ENCODE measurements at places on chromosomes 1 and 21.
A peak's percentile ranks its signal among the peaks of the same experiment; 100 is the strongest.

DNA sequence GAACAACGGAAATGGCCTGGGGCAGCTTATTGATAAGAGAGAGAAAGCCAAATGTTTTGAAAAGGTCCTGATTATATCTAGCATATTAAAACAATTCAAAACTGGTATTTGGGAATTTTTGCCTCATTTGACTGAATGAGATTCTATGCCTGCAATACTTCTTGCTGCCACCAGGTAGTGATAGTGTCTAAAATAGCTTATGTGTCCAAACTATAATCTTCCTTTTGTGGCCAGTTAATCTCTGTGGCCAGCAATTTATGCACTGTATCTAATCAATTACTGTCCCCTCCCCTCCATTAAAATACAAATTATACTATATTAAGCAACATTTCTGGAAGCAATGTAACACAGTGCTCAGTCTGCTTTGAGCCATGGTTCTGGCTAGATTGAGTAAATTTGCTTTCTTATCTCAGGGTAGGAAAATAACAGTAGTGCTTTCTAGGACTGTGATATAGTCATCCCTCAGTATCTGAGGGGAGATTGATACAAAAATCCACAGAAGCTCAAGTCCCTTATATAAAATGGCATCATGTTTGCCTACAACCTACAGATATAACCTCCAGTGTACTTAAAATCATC is 91.8 kb downstream of the FOXD2 start:
- DNase-seq, result no peak

GRCh38 chr1:64569411-64569810 is 99.5 kb downstream of the CACHD1 start:
- no peak for DNase-seq

GRCh38 chr1:153510984-153511410 is 24.8 kb downstream of the S100A6 start:
- peak; percentile 67 for DNase-seq

GRCh38 chr1:61253912-61254633 is 171.7 kb downstream of the NFIA start:
- DNase-seq, result no peak

GRCh38 chr1:220274251-220274855 is 2.1 kb upstream of the RAB3GAP2 start:
- no peak for DNase-seq

DNA sequence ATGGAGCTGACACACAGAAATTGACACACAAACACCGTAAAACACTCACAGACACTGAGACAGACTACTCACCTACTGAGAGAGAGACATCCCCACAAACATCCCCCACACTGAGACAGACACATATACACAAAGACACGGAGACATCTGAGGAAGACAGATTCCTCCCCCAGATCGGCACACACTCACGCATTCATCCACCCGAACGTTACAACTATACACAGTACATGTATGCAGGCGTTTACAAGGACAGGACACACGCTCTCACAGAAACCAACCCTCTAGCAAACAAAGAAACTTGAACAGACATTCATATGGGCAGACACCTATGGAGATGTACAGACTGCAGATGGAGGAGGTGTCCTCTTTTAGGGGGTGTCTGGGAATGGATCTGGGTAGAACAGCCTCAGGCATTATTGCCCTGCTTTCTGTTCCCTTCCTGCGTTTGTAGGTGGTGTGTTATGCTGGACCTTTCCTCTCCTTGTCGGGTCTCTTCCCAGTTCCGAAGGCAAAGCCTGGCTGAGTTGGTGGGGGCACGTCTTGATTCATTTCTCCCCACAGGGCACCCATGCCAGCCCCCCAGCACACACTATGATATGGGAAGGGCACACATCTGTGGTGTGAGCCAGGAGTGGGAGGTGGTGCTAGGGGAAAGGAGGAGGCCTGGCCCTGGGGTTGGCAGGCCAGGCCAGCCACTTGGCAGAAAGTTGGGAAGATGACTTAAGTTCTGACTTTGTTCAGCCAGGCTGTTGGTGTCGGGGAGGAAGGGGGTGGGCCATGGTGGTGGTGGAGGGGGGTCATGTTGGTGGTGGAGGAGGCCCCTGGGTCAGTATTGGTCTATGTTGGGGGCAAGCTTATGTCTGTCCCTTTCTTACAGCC is 1.5 kb downstream of the KIRREL1 start:
- no peak for DNase-seq

DNA sequence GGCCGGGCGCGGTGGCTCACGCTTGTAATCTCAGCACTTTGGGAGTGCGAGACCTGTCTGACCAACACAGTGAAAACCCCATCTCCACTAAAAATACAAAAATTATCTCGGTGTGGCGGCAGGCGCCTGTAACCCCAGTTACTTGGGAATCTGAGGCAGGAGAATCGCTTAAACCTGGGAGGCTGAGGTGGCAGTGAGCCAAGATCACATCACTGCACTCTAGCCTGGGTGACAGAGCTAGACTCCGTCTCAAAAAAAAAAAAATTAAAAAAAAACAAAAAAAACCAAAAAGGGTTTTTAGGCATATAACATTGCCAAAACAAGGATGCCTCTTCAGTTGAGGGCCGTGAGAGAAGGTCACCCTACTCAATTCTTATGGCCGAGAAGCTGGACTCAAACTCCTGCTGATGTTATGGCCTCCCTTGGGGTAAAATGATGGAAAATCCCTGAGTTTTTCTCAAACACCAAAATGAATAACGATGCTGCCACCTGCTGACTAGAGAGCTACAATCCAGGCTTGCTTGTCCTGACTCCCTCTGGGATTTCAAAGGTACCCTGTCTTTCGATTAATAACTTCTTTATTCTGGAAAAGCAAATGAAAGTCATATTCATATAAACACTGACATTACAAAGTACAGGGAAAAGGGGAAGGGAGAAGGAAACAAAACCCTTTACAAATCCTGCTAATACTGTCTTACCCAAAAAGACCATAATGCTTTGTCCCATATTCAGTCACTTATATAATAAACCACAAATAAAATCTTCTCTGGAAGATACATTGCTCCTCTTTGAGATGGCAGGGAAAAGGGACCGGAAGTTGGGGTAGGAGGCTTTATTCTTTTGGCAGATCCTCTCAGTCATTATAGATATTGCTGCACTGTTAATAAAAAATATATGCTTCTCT is 10.7 kb downstream of the RAB42 start:
- no peak for DNase-seq

DNA sequence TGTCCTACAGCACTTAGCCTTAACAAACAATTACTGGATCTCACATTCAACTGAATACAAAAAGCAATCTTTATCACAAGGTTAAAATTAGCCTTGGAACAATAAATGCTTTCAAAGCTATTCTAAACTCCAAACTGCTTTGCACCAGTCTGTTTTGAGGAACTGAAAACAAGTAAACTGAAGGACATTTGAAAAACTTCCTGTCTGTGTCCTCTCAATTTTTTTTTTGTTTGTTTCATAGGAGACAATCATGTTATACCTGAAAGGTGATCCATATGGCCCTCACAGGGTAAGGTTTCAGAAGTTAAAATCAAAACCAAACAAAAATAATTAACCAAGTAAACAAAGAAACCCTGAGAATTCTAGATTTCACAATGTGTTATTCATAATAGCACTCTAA is 459.1 kb downstream of the DPYD start:
- DNase-seq, result no peak

- no peak for DNase-seq
These were observed 2.6 kb downstream of the CREB3L4 start for GRCh38 chr1:153970346-153970745.

DNA sequence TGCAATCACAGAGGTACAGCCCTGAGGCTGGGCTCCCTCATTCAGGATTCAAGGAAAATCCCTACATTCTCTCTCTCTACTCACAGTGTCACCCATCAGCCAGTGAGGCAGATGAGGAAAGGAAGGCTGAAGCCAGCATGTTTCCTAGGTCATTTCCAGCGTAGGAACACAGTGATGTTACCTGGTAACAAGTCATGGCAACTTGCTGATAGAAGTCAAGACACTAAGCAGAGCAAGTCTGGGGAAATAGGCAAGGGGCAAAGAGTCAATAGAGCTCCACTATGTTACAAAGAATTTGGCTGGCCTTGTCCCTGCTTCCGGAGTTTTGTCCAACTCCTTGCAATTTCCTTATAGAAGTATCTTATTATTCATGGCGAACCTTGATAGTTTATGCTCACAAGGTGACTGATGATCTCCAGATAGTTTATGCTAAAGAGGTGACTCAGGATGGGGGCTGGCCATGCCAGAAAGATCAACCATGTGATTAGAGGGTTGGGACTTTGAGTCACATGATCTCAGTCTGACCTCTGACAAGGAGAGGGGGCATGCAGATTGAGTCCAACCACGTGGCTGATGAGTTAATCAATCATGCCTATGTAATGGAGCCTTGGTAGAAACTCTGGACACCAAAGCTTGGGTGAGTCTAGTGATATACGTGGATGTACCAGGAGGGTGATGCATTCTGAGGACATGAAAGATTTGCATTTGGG is 51.1 kb downstream of the SUSD4 start:
- DNase-seq, result no peak

- DNase-seq, result no peak
These were observed 26.3 kb upstream of the ST6GALNAC3 start for GRCh38 chr1:76048219-76048618.

DNA sequence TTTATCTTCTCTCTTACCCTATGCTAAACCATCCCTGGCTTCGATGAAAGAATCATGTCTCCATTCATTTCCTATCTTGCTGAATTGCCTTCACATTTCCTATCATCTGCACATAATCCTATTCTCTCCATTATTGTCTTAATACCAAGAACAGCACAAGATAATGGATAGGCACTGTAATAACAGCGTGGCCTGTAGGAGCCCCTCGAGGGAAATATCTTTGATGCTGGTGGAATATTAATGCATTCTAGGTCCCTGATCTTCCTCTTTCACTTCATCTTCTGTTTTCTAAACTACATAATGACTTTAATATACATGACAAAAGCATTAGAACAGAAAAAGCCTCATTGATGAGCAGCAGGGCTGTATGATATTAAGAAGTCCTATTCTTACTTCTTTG is 720.6 kb downstream of the RWDD3 start:
- no peak for DNase-seq

GRCh38 chr1:183096894-183097293 is 73.7 kb downstream of the LAMC1 start:
- DNase-seq, result no peak

- DNase-seq, result no peak
These were observed 151.7 kb downstream of the NR5A2 start for GRCh38 chr1:200179126-200179780.

GRCh38 chr21:14817311-14817710 is 247.5 kb downstream of the NRIP1 start:
- DNase-seq, result no peak

DNA sequence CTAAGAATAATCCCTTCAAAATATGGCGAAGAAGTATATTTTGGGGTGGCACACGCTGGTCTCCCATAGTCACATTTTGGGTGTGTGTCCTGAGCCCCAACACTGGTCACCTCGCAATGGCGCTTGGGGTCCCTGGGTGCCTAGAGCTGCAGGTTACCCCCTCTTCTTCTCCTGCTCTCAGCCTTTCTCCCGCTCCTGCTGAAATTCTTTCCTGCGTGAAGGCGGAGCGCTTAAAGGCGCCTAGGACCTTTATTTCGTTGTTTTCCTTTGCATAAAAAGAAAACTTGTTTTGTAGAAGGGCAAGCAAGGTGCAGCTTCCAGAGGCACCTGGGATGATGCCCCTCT is 339 bp upstream of the PIK3CD start:
- DNase-seq, result no peak

DNA sequence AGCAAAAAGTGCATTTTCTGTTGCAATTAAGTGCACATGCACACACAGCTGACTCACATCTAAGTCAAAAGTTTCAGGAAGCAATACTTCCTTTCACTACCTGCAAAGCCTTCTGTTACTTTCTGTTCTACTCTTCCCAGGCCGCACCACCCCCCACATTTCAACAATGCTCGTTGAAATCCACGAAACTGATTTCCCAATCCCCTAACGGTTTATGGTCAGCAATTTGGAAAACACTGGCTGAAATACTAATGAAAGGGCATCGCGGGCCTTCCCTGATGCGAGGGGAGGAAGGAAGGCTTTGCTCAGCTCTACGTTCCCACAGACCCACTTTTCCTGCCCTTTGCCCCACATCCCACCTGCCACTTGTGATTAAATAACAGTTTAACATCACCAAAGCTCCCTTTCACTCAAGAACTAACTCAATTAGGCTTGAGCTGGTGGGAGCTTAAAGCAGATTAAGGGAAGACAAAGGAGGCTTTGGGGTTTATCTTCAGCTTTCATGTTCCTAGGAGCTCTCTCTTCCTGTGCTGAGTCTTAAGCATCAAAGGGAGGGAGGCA is 243.2 kb upstream of the RAB4A start:
- no peak for DNase-seq

GRCh38 chr1:12565094-12565965 is 52.7 kb downstream of the DHRS3 start:
- DNase-seq, result no peak

GRCh38 chr1:180893614-180894013 is 19.1 kb upstream of the KIAA1614 start:
- DNase-seq, result no peak

DNA sequence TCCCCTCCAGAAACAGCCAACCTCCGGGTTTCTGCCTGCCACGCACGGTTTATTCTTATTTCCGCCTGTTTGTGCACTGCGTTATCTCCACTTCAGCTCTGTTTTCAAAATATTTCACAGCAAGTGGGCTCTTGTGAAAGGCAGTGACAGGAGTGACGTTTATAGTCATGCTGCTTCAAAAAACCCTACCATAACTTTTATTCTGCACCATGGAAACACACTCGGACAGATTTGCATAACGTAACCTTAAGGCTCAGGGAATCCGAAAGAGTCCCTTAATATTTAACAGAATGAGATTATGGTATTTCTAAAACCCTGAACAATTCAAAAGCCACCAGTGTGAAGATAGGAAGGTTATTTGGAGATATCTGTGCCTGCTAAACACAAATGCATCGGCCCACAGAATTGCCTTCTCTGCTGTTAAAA is 782 bp upstream of the SDE2 start:
- DNase-seq, result no peak

- DNase-seq, result no peak
These were observed 30.7 kb upstream of the EDN2 start for GRCh38 chr1:41515131-41515678.

GRCh38 chr1:67005068-67005467 is 48.9 kb downstream of the SLC35D1 start:
- no peak for DNase-seq

- no peak for DNase-seq
These were observed 629.1 kb downstream of the SMYD3 start for GRCh38 chr1:245877976-245878375.

- DNase-seq, result no peak
These were observed 57.1 kb downstream of the DDAH1 start for GRCh38 chr1:85407746-85408377.

DNA sequence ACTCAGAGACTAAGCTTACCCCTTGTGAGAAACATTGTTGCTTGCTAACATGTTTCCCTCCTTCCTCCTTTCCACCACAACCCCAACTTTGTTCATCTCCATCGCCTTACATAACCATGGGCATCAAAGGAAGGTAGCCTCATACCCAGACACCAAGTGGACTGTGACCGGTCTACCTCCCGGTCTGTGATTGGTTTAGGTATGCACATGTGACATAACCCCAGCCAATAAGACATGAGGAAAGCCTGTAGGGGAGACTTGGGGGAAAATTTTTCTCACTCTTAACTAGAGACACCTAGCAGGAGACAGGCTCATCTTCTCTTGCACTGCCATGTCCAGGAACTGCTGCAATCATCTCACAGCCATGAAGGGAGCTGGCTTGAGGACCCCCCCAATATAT is 120.7 kb downstream of the CDC7 start:
- DNase-seq, result no peak
